ENCODE measurements at places on chromosomes 11 and 22. TPM values are rescaled to one million over a fixed set of nuclear protein-coding genes. Genes with fewer than 3 reads are reported as not detected.

The SNX32 gene
- total RNA-seq = 6.1 TPM

The TH gene
- 0.82 TPM for total RNA-seq

The LRRC4C gene
- total RNA-seq = 90.5 TPM

The ART5 gene
- not detected for total RNA-seq

The RIBC2 gene
- total RNA-seq = 0.41 TPM

The FSHB gene
- total RNA-seq = not detected

The OR51B2 gene
- 0.41 TPM for total RNA-seq

The LAYN gene
- 4.1 TPM for total RNA-seq

The MMP13 gene
- not detected for total RNA-seq

The MAP6 gene
- 64.0 TPM for total RNA-seq

The GLB1L3 gene
- total RNA-seq = 0.41 TPM

The LYVE1 gene
- total RNA-seq = 6.9 TPM

The RSF1 gene
- 151 TPM for total RNA-seq

The MMP12 gene
- total RNA-seq = not detected

The TOLLIP gene
- total RNA-seq = 18.8 TPM

The RAPSN gene
- total RNA-seq = not detected

The TIMM10 gene
- total RNA-seq = 39.9 TPM

The CLDN5 gene
- 84.8 TPM for total RNA-seq

The KRTAP5-11 gene
- not detected for total RNA-seq

The CRYBB3 gene
- total RNA-seq = not detected

The ART1 gene
- not detected for total RNA-seq

The OR8D4 gene
- not detected for total RNA-seq

The TMEM45B gene
- total RNA-seq = 0.41 TPM

The FOLH1 gene
- 4.9 TPM for total RNA-seq

The MRGPRX4 gene
- not detected for total RNA-seq
